ENCODE measurements at places on chromosomes 1 and 21.

- no peak for DNase-seq
Observed at GRCh38 chr1:1624443-1625403, 7.2 kb upstream of the MMP23B start.

DNA sequence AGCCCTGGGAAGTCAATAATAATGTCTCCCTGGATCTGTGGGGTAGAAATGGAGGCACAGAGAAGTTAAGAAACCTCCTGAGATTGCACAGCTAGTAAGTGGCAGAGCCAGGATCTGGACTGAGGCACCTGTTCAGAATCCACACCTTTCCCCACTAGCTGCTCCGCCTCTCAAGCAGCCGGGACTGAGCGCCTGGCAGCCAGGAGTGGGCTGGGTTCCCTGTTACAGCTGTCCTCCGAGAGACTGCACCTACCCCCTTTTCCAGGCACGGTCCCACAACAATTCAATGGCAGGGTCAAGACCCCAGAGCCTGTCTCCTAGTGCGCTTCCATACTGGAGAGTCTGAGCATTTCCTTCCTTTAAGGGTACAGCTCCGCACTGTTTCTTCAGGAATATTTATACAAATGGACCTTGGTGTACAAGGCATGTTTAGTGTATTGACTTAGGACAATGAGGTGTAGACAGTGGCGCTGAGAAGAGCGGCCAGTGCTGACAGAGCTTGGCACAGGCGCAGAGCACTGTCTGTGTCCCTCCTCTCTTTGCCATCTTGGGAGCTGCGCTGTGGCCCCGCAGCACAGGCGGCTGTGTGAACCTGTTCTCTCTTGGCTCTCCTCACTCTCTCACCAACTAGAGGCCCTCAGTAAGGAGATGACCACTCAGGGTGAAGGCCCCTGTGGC lies 24.4 kb downstream of the GRHL3 start:
- no peak for DNase-seq

DNA sequence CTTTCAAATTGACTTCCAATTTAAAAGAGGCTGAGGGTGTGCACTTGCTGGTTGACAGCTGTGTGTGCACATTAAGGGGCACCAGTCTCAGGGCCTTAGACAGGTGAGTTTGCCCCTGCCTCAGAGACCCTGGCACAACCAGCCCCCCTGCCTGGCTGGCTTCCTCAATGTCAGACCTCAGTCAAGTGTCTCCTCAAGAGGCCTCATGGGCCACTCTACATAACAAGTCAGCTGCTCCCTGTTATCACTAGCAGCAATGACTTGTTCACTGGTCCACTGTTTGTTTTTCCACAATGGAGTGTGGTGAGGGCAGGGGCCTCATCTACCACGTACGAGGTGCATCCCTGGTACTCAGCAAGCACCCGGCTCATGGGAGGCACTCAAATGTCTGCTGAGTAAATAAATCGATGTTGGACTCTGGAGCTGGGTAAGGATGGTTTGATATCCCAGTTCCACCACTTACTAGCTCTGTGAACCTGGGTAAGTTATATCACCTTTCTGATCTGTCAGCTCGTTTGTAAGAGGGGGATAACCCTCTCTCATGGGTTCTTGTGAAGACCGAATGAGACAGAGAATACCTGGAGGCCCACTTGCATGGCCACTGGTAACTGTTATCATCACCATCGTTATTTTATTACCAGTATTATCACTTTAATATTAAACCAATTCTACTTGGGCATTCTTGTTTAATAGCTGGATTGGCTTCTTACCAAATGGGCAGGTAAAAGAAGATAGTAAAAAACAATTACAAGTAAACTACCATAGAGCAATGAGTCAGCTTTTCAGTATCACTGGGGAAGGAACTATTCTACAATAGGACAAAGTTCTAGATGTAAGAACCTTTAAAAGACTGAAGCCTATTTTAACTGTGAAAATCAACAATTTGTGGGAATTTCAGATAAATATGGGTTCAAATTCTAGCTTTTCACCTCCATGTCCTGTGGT lies 64.6 kb downstream of the SLC66A1 start:
- no peak for DNase-seq

- peak; percentile 57 for DNase-seq
Observed at GRCh38 chr1:194829492-194829891, 1643.1 kb upstream of the B3GALT2 start.

- peak; percentile 22 for DNase-seq
Observed at GRCh38 chr1:65195495-65196417, 47.8 kb downstream of the AK4 start.

- DNase-seq: no peak
Observed at GRCh38 chr1:62336638-62336994, 17.4 kb upstream of the KANK4 start.

GRCh38 chr1:66403007-66403731 lies 130.8 kb upstream of the SGIP1 start:
- DNase-seq: no peak

- DNase-seq: peak; percentile 54
Observed at GRCh38 chr1:119873135-119874015, 22.9 kb downstream of the ADAM30 start.

DNA sequence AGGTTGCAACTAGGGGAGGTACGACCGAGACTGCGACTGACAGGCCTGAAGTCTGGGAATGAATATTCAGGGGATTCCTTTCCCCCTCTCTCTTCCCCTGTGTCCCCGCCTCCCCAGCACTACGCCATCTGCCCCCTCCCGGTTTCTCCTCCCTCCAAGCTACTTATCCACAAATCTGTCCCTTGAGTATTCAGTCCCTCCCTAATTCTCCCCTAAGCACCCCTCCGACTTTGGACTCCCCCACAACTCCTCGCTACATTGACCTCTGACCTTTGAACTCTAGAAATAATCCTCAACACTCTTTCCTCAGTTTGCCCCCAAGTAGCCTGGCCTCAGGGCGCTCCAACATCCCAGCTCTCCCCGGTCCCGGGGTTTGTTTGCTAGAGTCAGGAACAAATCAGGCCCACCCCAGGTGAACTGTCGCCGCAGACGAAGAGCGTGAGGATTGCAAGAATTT lies 393 bp downstream of the LYSMD1 start:
- no peak for DNase-seq

- DNase-seq: no peak
Observed at GRCh38 chr1:76510672-76511557, 356.4 kb upstream of the ST6GALNAC5 start.

DNA sequence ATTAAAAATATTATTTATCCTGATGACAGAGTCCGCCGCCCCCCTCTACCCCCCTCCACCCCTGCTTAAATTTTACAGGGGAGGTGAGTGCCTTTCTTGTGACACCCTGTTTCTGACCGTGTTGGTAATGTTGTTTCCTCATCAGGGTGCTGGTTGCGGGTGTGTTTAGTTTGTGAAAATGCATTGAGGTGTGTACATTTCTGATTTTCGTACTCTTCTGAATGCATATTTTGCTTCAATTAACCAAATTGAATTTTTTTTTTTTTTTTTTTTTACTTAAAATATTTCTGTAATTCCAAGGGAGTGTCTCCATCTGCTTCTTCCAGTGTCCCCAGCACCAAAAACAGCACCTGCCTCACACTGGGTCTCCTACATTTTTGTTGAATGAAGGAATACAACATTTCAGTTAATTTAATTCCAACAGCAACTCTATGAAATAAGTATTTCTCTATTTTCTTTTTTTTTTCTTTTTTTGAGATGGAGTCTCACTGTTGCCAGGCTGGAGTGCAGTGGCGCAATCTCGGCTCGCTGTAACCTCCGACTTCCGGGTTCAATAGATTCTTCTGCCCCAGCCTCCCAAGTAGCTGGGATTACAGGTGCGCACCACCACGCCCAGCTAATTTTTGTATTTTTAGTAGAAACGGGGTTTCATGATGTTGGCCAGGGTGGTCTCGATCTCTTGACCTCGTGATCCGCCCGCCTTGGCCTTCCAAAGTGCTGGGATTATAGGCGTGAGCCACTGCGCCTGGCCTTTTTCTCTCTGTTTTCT lies 5.6 kb upstream of the SLC2A1 start:
- no peak for DNase-seq

DNA sequence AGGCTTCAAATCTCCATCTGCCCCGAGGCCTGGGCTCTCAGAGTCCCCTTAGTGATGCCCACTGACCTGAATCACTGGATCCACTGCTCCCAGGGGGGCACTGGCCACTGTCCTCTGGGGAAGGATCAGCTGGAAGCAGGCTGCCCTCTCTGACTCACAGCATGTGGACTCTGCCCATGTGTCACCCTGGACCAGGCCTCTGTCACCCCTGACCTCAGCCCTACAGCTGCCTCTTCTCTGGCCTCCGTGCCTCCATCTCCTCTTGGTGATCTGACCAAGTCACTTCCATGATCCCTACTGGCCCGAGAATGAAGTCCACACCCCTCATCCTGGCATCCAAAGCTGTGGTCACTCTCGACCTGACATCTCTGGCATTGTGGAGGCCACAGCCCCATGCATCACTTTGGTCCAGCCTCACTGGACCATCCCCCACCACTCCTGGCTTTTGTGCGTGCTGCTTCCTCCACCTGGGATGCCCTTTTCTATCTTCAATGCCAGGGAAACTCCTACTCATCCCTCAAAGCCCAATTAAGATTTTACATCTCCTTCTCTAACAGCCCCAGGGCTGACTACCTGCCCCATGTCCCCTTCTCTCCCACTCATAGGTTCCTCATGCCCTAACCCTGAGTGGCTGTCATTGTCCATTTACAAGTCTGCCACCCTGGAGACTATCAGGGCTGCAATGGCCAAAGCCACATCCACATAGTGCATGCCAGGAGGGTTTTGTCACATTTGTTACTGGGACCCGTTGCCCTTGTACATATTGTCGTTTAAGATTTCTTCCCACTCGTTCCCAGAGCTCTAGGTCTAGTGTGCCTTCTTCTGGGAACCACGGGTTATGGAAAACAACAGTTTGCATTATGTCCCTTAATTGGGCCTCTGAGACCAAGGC lies 685.0 kb downstream of the MATN1 start:
- no peak for DNase-seq

- no peak for DNase-seq
Observed at GRCh38 chr1:180165509-180166435, 11.1 kb downstream of the QSOX1 start.

- no peak for DNase-seq
Observed at GRCh38 chr1:71834601-71835441, 447.5 kb downstream of the NEGR1 start.

DNA sequence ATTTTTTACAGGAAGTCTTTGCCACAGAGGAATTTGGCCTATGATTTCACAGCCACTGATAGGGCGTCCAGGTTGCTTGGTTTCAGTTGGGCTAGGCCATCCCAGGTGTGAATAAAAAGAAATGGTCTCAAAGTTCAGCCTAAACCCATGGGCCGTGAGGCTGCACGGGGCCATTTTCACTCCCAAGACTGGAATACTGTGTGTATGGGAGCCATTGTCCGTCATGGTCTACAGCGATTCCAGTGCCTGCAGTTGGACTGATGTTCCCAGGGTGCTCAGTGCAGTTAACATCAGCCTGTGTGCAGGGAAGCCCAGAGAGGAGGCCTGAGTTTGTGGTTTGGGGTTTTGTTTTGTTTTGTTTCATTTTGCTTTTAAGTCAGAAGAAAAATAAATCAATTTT lies 133.2 kb downstream of the ADSS2 start:
- DNase-seq: no peak

- peak; percentile 69 for DNase-seq
Observed at GRCh38 chr1:41486371-41487125, 2.1 kb upstream of the EDN2 start.

- no peak for DNase-seq
Observed at GRCh38 chr1:178277793-178278530, 184.1 kb downstream of the RASAL2 start.

DNA sequence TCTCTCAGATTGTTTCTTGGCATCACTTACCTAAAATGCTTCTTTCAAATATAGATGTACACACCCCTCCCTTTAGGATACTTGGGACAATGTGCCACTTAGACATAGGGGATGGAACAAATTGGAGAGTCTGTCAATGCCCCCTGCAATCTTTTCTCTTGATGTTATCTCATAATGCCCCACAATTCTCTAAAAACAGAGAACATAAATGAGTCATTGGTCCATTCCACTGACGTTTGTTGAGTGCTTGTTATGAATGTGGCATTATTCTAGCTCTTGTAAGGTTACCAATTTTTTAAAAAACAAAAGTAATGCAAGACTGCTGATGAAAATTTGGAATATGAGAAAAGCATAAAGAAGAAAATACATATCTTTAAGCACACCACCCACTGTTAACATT lies 5.6 kb upstream of the SMIM11 start:
- no peak for DNase-seq

GRCh38 chr1:21607549-21608529 lies 61.3 kb downstream of the RAP1GAP start:
- DNase-seq: peak; percentile 23

- DNase-seq: no peak
Observed at GRCh38 chr1:201145132-201145531, 9.1 kb downstream of the TMEM9 start.

GRCh38 chr1:149917571-149918144 lies at the start of gene SV2A:
Gene SV2A, minus strand, starts transcription at chr1:149917844. Its CDS starts 4,004 bp downstream, at chr1:149913840.
- peak; percentile 66 for DNase-seq

- peak; percentile 55 for DNase-seq
Observed at GRCh38 chr1:74733604-74734484, 892 bp downstream of the TYW3 start.

GRCh38 chr1:34910425-34910824 lies 19.0 kb downstream of the DLGAP3 start:
- DNase-seq: no peak

DNA sequence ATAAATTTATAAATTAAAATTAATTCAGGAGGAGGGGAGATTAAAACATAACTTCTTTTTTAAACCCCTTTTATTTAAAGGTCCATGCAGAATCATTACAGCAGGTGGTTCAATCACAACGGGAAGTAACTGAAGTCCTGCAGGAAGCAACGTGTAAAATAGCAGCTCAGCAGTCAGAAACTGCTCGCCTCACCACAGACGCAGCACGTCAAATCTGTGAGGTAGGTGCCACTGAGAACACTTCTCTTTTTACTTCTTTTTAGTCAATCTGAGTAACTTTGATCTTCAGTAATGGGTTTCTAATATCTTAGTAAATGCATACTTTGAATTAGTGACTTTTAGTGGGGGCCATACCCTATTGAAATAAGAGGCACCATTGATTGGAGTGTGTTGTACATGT lies 87.0 kb downstream of the CEP350 start:
- no peak for DNase-seq

- no peak for DNase-seq
Observed at GRCh38 chr1:174135211-174135610, 24.1 kb upstream of the RABGAP1L start.

DNA sequence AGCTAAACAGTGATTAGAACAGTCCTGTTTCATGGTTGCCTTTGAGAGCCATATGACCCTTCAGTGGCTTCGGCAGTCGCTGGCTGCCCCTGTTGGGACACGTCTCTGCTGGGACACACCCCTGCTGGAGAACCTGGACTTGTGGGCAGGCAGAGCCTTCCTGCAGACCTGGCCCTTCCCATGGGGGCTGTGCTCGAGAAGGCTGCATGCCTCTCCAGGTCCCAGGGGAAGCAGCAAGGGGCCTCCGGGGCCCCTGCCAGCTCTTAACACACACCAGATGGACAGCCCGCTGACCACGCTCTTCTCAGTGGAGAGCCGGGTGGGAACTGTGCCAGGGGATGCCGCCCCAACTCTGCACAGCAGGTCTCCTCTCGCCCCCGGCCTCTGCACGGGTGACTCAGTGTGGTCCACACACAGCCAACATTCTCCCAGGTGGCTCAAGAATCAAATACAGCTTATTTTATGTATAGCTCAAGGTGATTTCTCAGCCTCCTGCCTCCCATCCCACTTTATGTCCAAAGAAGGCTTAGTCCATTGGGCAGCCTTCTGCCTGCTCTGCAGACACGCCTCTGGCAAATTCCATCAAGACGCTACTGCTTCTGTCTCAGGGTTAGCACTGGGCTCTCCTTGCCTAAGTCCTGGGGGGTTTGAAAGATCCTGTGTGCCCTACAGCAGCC lies 450.8 kb downstream of the KIF26B start:
- peak; percentile 78 for DNase-seq

Data from A172 (cell line).